Activated CD4-positive, alpha-beta memory T cell treated with anti-CD3 and anti-CD28 coated beads, Interleukin-2, amount 10 ng/mL, durations not matched to agents 7 days and 5 days (primary cell): ENCODE measurements at places on chromosomes 7 and 10. TPM values are rescaled to one million over a fixed set of nuclear protein-coding genes. Genes with fewer than 3 reads are reported as not detected.

The CCDC3 gene
- total RNA-seq, result 0.23 TPM

GRCh38 chr7:140972876-140973829, 41.6 kb downstream of the MRPS33 start:
- peaks cover 3% of the 10 kb centered on the region for H3K27me3 ChIP-seq
- no peaks in the 10 kb centered on the region for H3K36me3 ChIP-seq
- no peak overlapping the region for H3K27ac ChIP-seq
- H3K4me1 ChIP-seq, result no peaks in the 10 kb centered on the region

DNA sequence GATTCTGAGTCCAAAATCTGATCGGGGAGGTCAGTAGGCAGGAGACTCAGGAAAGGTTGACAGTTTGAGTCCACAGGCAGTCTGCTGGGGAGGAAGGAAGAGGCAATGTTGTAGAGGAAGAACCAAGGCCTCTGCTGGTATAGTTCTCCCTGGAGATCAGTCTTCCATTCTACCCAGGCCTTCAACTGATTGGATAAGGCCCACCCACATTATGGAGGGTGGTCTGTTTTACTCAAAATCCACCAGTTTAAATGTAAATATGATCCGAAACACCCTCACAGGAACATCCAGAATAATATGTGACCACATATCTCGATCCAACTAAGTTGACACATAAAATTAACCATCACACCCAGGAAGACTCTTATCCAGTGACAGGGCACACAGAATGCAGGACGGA, 425.3 kb upstream of the ZMIZ1 start:
- no peak overlapping the region for H3K27ac ChIP-seq
- H3K4me1 ChIP-seq, result no peaks in the 10 kb centered on the region
- DNase-seq, result no peak

DNA sequence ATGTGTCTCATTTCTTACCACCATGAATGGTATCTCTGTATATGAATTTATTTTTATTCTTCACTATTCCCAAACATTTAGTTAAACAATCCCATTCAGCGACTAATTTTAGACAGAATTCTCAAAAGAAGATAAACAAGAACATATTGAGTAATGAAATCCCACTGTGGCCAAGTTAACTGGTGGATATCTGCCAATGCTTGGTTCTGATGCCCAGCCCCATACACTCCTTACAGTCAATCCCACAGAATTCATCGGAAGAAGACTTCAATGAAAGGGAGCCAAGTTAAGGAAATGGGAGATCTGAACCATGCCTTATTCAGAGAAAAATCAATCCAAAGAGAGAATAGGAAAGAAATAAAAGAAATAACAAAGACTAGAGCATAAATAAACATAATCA, 518.0 kb downstream of the XPNPEP1 start:
- H3K27ac ChIP-seq, result no peak overlapping the region
- no peaks in the 10 kb centered on the region for H3K36me3 ChIP-seq
- H3K4me1 ChIP-seq, result no peaks in the 10 kb centered on the region

- no peaks in the 10 kb centered on the region for H3K27me3 ChIP-seq
- no peaks in the 10 kb centered on the region for H3K36me3 ChIP-seq
- no peak for DNase-seq
- H3K4me3 ChIP-seq, result no peak overlapping the region
Observed at GRCh38 chr7:20607216-20607615, 8.3 kb upstream of the ABCB5 start.

DNA sequence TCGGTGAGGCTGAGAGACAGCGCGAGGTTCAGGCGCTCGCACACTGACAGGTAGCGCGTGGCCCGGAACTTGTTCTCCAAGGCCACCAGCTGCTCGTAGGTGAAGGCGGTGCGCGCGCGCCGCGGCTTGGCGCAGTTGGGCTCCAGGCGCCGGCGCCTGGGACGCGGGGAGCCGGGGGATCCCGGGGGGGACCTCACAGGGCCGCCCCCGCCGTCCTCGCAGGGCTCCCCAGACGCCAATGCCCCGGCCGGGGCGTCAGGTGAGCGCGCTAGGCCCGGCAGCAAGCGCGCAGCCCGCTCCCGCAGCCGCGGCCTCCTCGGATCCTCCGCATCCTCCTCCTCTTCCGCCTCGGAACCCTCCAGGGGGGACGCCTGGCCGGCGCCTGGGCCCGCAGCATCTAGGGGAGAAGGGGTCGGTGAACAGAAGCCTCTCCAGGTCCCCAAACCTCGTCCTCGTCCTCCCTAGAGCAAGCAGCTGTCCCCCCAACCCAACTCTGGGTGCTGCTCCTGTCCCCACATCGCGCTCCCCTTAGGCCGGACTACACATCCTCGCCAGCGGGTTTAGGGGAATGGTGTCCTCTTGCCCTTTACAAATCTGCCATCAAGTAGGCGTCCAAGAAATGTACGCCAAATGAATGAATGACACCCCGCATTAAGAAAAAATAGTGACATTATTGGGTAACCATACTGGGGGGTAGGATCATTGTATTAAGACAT, 1.9 kb downstream of the NKX1-2 start:
- no peak for DNase-seq
- no peaks in the 10 kb centered on the region for H3K36me3 ChIP-seq
- H3K27ac ChIP-seq, result no peak overlapping the region
- H3K4me3 ChIP-seq, result no peak overlapping the region
- H3K4me1 ChIP-seq, result peaks cover 16% of the 10 kb centered on the region

DNA sequence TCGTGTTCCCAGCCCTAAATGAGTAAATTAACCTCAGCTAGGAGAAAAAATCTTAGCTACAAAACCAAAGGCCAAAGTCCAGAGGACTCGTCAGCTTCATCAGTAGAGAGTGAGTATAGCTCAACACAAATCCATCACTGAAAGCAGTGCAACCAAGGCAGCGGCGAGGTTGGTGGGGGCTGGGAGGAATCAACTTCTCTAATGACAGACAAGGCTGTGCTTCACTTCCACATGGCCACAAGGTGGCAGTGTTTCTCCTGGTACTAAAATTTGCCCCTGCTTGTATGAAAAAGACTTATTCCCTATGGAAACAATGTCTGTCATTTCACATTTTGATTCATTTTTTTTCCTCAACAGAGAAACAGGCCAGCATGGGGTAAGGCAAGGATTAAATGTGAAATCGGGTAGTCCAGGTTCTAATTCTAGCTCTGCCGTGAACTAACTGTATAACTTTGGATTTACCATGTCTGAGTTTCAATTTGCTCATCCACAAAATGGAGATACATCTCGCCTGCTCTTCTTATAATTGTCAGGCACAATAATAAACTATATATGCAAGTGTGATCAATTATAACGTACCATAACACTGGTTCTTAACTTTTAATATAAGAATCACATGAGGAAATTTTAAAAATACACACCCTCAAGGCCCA, 39.3 kb downstream of the FAS start:
- DNase-seq, result peak; percentile 73
- peaks cover 23% of the 10 kb centered on the region for H3K4me1 ChIP-seq
- H3K27me3 ChIP-seq, result no peaks in the 10 kb centered on the region
- H3K4me3 ChIP-seq, result no peak overlapping the region
- peaks cover 2% of the 10 kb centered on the region for H3K36me3 ChIP-seq
- no peak overlapping the region for H3K27ac ChIP-seq

GRCh38 chr7:52233248-52233647, 802.2 kb upstream of the POM121L12 start:
- H3K27me3 ChIP-seq, result no peaks in the 10 kb centered on the region
- H3K4me3 ChIP-seq, result no peak overlapping the region
- H3K36me3 ChIP-seq, result no peaks in the 10 kb centered on the region
- H3K4me1 ChIP-seq, result no peaks in the 10 kb centered on the region
- H3K27ac ChIP-seq, result no peak overlapping the region

GRCh38 chr7:129950933-129951225, 1.9 kb downstream of the UBE2H start:
- no peak overlapping the region for H3K4me3 ChIP-seq
- H3K36me3 ChIP-seq, result peaks cover 9% of the 10 kb centered on the region
- no peak for DNase-seq
- H3K27ac ChIP-seq, result no peak overlapping the region
- peaks cover 13% of the 10 kb centered on the region for H3K4me1 ChIP-seq
- no peaks in the 10 kb centered on the region for H3K27me3 ChIP-seq
